ENCODE measurements at places on chromosomes 3 and 15.

DNA sequence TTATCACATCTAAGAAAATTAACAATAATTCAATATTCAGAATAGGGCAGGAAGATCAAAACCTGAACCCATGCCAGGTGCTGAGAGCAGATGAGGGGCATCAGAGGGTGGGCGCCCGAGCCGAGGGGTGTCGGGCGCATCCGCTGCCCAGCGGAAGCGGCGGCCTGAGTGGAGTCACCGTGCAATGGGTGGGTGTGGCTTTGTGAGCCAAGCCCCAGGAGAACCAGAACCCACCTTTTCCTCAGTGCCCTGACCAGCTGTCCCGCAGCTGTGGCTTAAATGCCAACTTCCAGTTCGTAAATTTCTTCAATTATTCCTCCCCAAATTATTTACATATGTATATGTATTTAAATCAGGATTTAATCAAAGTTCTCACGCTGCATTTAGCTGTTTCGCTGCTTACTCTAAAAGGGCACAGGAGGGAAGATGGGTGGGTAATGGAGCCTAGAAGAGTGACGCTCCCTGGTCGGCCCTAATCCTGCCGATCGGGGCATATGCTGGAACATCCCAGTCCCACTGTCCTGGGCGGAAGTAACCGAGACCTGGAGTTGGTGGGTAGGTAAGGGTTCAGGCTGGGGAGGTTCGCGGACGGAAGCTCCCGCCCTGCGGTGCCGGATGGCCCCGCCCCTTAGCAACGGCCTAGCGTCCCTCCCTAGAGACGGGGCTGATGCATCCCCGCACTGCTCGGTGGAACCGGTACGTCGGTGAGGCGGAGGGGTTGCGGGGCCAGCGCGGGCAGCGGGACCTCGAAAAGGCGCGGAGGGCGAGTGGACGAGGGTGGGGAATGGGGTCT is 1.3 kb downstream of the DNAH1 start:
- peak; percentile 64 for DNase-seq

GRCh38 chr3:120145542-120146285 is 51.5 kb upstream of the GSK3B start:
- no peak for DNase-seq

DNA sequence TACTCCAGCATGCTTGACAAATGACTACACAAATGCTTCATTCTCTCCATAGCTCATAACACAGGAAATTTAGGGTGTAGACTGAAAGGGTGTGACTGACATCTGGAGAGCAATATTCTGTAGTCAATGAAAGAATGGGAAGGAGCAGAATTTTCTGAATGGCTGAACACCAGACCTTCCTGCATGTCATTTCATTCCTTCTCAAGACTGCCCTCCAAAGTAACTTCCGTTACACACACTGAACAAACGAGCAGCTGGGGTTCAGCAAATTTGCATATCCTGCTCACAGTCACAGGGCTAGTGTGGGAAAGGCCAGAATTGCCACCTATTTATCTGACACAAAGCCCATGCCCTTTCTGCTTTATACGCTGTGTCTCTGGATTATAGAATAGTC is 325.0 kb upstream of the CFAP20DC start:
- DNase-seq, result no peak

- DNase-seq, result no peak
Measured at GRCh38 chr15:79494963-79495755, 63.0 kb downstream of the MINAR1 start.

GRCh38 chr15:76312540-76313174 is 1.4 kb upstream of the ETFA start:
- no peak for DNase-seq

DNA sequence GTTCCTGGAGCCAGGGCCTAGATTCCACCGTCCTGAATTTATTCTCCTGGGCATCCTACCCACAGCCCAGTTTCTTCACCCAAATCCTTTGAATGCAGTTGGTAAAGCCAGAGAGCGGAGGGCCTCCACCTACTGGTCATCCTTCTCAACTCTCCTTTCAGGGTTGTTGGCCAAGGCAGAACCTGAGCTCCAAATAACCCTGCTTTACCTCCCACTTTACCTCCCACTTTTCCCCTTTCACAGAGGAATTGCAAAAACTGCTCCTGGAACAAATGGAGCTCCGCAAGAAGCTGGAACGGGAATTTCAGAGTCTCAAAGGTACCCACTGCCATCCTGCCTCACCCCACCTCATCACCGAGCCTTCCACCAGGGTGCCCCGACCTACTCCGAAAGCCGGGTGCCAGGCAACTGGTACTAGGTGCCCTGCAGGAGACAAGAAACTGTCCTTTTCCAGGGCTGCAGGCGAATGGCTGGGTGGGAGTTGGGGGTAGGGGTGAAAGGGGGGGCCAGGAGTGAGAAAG is 6.8 kb downstream of the SKOR1 start:
- no peak for DNase-seq

DNA sequence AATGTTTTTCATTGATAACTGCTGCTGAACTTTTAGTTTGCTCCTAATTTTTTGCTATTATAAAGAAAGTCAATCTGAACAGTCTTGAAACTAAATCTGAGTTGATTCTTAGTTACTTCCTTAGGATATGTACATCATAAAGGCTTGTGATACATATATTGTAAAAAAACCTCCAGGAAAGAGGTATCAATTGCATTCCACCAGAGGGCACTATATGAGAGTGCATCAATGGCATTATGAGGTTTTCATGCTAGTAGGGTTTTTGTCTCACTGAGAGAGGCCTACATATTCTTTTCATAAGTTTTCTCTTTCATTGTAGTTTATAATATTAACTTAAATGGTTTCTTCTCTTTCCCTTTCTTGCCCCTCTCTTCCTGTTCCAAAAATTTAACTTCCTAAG is 46.9 kb downstream of the PIK3R4 start:
- peak; percentile 34 for DNase-seq

- DNase-seq, result no peak
Measured at GRCh38 chr15:90159213-90159612, 41.9 kb upstream of the SEMA4B start.

- no peak for DNase-seq
Measured at GRCh38 chr3:128383316-128384235, 83.1 kb downstream of the DNAJB8 start.

DNA sequence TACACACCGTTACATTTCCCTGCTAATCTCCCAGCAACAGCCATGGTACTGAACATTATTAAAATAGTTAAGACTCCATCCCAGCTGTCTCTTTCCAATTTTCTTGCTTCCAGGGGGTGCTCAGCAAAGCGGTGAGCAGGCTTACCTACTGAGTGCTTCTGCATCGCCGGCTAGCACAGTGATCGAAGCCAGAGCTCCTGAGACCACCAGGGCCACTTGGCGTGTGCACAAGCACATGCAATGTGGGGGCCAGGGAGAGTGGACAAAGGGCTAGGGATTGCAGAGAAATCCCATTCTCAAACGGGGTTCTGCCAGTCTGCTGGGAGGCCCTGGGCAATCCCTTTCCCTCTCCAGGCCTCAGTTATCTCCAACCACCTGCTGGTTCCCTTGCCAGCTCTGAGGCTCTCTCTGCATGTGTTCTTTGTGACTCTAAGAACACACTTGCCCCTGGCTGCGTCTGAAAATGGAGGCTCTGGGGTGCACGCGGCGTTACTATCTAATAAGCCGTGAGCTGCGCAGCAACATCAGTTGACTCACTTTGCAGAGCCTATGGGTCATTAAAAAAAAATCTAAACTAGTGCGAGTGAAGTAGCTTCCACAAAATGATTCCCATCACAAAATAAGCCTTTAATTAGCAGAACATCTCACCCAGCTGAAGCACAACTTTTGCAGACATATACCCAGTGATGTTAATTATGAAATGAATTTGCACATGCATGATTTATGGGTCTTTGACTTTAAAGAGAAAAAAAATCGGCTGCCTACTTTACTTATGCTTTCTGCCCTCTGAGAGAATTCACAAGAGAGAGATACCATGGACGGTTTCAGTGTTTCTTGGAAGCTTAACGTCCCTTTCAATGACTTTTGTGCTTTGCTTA is 271.5 kb downstream of the TLE3 start:
- DNase-seq, result no peak

GRCh38 chr3:124824286-124824915 is 62.8 kb downstream of the ITGB5 start:
- no peak for DNase-seq

GRCh38 chr15:43916326-43916660 is 89.5 kb downstream of the WDR76 start:
- no peak for DNase-seq

DNA sequence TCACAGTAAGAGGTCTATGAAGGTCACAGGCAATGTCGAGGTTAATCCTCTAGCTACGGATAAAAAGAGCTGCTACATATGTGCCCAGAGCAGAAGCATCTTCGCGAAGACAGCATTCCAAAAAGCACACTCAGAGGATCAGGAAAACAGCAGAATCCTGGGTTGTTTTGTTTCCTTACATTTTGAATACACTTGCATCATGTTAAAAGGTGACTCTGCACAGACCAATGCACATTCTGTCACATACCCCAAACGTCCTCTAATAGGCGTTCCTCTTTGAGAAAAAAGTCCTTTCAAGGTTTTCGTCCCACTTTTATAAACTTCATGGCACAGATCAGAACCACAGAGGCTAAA is 52.7 kb downstream of the VGLL4 start:
- DNase-seq, result no peak

- DNase-seq, result no peak
Measured at GRCh38 chr3:129618186-129618820, 11.8 kb upstream of the PLXND1 start.

- no peak for DNase-seq
Measured at GRCh38 chr15:66900586-66901310, 164.7 kb upstream of the SMAD3 start.

DNA sequence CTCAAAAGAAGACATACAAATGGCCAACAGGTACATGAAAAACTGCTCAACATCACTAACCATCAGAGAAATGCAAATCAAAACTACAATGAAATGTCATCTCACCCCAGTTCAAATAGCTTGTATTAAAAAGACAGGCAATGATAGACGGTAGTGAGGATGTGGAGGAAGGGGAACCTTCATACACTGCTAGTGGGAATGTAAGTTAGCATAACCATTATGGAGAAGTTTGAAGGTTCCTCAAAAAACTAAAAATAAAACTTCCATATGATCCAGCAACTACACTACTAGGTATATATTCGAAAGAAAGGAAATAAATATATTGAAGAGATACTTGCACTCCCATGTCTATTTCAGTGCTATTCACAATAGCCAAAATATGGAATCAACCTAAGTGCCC is 62.8 kb upstream of the PPARG start:
- no peak for DNase-seq

DNA sequence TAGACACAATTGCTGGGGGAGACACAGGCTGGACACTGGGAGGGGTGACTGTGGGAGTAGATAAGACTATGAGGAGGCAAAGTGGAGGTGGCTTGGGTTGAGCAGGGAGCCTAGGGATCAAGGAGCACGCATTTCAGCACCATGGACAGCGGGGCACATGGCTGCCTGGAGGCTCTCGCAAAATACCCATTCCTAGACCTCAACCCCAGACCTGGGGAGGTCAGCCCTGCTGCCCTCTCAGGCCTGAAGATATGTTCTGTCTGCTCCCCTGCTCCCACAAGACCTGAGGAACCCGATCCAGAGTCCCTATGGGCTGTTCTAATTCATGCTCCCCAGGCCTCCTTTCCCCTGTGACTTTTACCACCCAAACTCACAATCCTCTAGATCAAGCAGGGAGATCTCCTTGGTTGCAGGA is 16.0 kb upstream of the CPEB1 start:
- peak; percentile 21 for DNase-seq

GRCh38 chr3:8743021-8743601 is 9.5 kb downstream of the CAV3 start:
- no peak for DNase-seq

- DNase-seq, result no peak
Measured at GRCh38 chr15:39183164-39183881, 397.6 kb upstream of the THBS1 start.

DNA sequence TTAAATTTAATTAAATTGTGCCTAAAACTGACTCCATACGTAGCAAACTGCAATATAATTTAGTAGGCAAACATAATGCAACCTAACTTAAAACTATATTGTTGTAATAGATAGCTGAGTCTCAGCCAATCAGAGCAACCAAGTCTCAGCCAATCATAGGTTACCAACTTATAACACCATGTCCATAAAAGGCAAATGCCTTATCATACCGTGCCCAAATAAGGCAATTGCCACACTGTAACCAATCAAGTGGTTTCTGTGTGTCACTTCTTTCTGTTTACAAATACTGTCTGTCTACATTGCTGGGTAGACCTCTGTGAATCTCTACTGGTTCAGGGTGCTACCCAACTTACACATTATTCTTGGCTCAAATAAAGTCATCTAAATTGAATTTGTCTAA is 728.4 kb upstream of the EPHA6 start:
- DNase-seq, result no peak

DNA sequence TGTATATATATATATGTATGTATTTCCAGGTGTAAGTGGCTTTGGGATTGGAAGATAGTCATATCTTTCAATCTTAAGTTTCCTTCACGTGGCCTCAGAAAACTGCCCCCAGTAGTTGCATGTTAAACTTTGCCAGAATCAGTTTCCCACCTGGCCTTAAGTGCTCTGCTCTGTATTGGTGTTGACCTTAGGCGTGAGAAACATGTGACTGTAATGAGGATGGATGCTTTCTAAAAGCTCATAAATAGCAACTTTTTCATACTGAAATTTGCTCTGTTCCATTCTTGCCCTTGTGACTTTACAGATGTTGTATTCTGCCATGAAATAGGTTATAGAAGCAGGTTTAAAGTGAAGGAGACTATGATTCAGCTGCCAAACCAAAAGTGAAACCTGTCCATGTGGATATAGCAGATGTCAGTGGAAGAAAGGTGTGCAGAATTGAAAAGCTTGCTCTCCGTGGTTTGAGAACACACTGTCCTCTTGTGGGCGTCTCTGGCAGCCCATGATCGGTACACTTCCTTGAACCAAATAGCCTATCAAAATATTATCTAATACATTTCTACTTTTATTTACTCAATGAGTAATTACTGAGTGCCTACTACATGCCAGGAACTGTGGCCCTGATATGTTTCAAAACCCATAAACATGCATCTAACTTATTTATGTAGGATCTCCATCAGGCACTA is 15.8 kb downstream of the SCG5 start:
- DNase-seq, result no peak

- DNase-seq, result no peak
Measured at GRCh38 chr3:50635066-50635465, 18.1 kb downstream of the MAPKAPK3 start.

All from T-helper 1 cell (primary cell).